Stimulated activated CD8-positive, alpha-beta memory T cell treated with anti-CD3 and anti-CD28 coated beads, Interleukin-7, amount 100 ng/mL, for 4 hours (primary cell): ENCODE measurements at places on chromosomes 4 and X.

- DNase-seq = no peak
These were observed 52.3 kb upstream of the TRPC5OS start for GRCh38 chrX:111823703-111824102.

DNA sequence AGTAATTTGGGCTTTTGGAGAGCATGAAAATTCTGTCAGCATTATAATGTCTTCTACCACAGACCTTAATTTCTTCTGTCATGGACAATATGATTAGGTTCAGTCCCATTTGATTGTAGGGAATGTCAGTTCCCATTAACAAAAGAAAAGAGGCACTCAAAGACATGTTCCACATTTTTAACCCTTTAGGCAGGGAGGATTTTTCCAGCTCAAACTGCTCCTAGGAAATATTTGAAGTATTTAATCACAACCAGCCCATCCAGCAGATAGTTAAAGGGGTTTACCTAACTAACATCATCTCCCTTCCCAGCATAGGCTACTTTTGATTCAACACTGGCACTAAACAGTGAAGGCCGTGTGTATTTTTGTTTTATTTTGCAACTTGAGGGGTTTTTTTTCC lies 256.0 kb downstream of the DHX15 start:
- no peak for DNase-seq

- DNase-seq = no peak
These were observed 671.8 kb downstream of the GALNTL6 start for GRCh38 chr4:172485007-172485406.

DNA sequence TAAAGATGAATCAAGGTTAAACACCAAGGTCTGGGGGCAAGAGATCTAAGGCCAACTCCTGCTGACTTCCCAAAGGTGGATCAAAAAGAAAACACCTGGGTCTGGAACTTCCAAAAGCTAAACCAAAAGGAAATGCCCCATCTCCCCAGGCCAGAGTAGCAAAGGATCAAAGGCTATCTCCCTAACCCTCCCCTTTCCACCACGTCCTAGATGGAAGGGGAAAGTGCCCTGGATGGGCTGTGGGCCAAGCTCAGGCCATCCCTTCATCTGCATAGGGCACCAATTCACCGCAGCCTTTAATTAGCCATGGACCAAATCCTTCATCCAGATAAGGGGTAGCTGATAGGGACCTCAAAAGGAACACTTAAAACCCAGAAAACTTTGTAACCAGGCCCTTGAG lies 100.2 kb downstream of the WDFY3 start:
- DNase-seq = no peak

DNA sequence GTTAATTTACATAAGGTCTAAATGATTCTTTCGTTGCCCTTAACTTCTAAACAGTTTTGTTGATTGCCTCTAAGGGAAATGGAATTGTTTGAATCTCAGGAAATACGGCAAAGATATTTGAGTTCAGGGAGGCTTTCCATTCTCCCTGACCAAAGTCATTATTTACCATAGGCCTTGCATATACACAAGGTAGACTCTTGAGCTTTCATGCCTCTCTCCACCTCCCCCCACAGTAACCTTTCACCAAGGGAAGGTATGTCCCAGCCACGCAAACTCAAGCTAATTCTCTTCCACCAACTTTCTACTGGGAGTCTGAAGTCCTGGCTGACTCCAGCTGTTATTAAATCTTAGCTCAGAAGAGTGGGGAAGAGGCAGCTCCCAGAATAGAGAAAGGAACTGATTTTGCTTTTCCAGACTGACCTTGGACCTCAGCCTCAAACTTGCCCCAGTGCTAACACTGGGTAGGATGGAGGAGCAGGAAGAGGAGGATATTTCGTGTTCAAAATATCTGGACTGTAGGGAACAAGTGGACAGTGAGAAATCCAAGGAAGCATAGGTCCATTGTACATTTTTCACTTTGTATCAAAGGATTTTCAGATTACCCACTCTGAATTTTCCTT lies 1.4 kb downstream of the IGSF1 start:
- DNase-seq = no peak

- no peak for DNase-seq
These were observed 862.0 kb downstream of the PCDH18 start for GRCh38 chr4:136670265-136670664.

DNA sequence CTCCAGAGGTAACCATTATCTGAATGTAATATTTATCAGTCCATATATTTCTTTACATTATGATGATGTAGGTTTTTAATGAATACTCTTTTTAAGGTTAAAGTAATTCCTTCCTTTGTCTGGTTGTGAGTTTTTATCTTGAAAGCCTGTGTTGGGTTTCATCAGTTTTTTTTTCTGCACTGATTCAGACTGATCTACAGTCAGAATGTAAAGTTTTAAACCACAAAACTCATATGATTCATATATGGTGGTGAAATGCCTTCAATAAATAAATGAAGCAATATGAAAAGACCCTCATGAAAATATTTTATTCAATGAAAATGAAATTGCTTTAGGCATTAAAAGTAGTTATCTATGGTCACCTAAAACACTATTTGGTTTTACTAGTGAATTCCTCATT lies 47.1 kb downstream of the SORBS2 start:
- no peak for DNase-seq

DNA sequence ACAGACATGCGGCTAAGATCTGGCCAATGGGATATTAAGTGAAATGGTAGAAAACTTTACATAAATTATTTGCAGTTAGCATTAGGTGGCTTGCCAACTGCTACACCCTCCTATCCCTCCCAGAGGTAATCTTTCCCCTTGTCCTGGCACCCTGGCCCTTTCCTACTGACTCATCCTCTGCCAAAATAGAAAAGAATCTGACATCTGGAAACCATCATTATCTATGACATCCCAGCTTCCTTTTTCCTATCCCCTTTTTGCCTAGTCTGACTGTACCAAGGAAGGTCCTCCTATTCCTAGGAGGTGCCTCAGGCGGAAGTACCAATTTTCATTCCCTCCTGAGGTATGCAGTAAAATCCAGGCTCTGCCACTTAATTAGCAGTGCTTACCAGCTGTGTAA lies 163.6 kb upstream of the KLF3 start:
- DNase-seq = no peak

- DNase-seq = no peak
These were observed 7.0 kb downstream of the APLN start for GRCh38 chrX:129647418-129648410.

DNA sequence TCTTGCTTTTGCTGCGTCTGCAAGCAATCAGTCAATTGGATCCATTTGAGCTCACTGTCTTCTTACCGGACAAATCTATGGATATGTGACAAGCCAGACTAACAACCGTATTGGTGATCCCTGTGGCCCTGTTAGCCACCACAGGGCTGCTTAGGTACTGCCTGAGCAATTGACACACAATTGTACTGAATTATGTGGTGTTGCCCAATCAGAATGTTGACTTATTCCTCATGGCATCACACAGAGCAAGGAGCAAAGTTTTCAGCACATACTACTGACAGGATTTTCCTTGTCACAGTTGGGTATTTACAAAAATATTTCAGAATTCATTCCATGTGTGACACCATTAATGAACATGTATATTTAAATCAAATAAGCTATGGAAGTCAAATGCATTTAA lies 41.3 kb upstream of the XAGE1B start:
- no peak for DNase-seq

- no peak for DNase-seq
These were observed 221.2 kb downstream of the SPRY1 start for GRCh38 chr4:123617791-123618190.

DNA sequence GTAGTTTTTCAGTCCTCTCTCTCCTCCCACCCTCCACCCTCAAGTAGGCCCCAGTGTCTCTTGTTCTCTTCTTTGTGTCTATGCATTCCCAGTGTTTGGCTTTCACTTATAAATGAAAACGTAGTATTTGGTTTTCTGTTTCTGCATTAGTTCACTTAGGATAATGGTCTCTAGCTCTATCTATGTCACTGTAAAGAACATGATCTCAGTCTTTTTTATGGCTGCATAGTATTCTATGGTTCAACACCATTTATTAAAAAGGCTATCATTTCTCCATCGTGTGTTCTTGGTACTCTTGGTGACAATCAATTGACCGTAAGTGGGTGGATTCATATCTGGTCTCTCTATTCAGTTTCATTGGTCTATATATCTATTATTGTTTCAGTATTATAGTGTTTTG lies 18.7 kb upstream of the IL2 start:
- no peak for DNase-seq

- DNase-seq = no peak
These were observed 171.8 kb downstream of the HNRNPD start for GRCh38 chr4:82201805-82202641.

GRCh38 chr4:93918856-93919255 lies 90.3 kb downstream of the ATOH1 start:
- DNase-seq = no peak

DNA sequence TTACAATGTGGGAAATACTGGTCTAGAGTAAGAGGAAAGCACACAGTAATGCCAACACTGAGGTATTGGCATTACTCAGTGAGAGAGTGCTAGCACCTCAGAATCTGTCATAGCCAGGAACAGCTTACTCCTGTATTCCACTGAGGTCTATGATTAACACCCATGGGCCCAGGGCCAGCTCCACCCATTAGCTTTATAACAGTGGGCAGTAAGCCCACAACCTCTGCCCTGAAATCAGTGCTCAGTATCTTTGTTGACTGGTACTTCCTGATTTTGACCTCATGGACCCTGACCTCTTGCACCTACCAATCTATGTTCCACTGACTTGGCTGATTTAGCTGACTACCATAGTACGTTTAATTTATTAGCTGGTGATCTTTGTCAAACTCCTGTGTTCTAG lies 56.1 kb downstream of the LANCL3 start:
- DNase-seq = no peak

- DNase-seq = no peak
These were observed 50.7 kb downstream of the MXRA5 start for GRCh38 chrX:3295731-3296130.

DNA sequence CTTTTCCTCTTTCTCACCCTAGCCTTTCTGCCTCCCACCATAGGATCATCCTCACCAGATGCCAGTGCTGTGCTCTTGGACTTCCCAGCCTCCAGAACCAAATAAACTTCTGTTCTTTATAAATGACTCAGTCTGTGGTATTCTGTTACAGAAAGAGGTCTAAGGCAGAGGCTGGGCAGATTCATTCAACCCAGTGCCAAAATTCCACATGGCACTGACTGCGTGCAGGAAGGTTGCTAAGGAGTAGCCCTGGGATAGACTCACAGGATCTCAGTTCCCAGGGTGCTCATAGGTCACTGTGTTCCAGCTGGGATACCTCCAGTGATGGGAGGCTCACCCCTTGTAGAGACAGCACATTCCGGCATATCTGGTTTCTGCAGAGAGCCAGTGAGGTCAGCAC lies 22.0 kb downstream of the SORCS2 start:
- DNase-seq = no peak

DNA sequence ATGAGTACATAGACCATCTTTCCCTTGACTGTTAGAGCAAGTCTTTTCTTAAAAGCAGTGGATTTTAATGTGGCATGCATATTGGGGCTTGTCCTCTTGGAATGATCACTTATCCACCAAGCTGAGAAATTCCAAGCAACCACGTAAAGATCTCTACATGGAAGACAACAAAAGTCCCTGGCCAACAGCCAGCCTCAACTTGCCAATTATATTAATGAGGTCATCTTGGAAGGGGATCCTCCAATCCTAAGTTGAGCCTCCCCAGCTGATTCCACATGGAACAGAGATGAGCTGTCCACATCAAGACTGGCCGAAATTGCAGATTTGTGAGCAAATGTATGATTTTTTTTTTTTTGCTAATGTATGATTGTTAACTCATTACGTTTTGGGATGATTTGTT lies 20.6 kb upstream of the FTHL17 start:
- no peak for DNase-seq

DNA sequence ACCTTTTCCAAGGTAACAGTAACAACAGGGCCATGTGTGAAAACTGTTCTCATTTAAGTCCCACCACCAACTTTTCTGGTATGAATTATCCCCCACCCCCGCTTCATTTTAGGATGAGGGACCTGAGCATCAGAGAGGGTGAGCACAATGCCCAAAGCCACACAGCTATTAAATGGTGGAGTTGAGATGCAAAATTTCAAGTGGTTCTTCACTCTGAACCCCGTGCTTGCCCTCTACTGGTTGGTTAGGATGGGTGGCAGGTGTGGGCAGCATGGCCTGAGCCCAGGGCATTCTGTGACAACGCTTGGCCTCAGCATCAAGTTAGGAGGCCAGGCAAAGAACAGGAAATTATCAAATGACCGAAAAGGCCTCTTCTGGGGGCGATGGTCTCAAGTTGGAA lies 33.5 kb downstream of the MED28 start:
- no peak for DNase-seq

DNA sequence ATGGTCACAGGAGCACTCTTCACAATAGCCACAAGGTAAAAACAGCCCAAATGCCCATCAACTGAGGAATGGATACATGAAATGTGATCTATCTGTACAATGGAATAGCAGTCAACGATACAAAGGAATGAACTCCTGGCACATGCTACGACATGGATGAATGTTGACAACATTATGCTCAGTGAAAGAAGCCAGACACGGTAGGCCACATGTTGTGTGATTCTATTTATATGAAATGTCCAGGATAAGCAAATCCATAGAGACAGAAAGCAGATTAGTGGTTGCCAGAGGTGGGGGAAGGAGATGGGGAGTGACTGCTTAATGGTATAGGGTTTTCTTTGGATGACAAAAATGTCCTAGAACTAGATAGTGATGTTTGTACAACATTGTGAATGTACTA lies 58.7 kb upstream of the GPM6B start:
- DNase-seq = no peak
